ENCODE measurements at places on chromosomes 2 and 18. TPM values are rescaled to one million over a fixed set of nuclear protein-coding genes. Genes with fewer than 3 reads are reported as not detected.

GAL3ST2 gene
- total RNA-seq: 0.42 TPM

TMEM200C gene
- 13.8 TPM for total RNA-seq

CCBE1 gene
- total RNA-seq: 0.81 TPM

ANAPC1 gene
- 33.4 TPM for total RNA-seq

PDCL3 gene
- 24.9 TPM for total RNA-seq

Measured in glutamatergic neuron (in vitro differentiated cells).